ENCODE measurements at places on chromosomes 11 and 22.
A peak's percentile ranks its signal among the peaks of the same experiment; 100 is the strongest.

DNA sequence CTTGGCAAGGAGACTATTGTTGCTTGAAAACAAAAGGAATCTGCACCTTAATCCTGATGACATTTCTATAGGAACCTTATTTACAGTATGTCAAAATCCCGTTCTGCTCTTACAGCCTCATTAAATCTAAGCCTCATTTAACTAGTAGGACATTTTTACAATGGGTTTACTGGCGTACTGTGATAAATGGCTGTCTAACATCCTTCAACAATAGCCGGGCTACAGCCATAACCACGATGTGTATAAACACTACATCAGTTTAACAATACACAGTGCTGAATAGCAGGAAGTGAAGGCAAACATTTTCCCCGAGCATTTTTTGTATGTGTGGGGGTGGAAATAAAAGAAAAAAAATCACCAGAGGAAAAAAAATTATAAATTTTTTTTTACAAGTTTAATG, 131.2 kb downstream of the ARL14EP start:
- DNase-seq: no peak

DNA sequence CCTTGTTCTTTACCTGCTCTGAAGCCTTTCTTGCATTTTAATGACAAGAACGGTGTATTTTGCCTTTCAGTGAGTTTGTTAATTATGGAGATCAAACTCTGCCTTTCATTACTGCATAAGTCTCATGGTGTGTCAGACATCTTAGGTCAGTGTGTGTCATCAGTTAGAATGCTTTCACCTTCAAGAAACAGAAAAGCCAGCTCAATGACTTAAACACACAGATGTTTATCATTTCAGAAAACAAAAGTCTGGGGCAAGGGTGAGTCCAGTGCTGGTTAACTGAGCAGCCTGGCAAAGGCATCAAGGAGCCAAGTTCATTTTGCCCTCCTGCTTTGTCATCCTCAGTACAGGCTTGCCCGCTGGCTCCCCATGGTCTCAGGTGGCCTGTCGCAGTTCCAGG, 54.5 kb downstream of the PACS1 start:
- DNase-seq: peak; percentile 58

DNA sequence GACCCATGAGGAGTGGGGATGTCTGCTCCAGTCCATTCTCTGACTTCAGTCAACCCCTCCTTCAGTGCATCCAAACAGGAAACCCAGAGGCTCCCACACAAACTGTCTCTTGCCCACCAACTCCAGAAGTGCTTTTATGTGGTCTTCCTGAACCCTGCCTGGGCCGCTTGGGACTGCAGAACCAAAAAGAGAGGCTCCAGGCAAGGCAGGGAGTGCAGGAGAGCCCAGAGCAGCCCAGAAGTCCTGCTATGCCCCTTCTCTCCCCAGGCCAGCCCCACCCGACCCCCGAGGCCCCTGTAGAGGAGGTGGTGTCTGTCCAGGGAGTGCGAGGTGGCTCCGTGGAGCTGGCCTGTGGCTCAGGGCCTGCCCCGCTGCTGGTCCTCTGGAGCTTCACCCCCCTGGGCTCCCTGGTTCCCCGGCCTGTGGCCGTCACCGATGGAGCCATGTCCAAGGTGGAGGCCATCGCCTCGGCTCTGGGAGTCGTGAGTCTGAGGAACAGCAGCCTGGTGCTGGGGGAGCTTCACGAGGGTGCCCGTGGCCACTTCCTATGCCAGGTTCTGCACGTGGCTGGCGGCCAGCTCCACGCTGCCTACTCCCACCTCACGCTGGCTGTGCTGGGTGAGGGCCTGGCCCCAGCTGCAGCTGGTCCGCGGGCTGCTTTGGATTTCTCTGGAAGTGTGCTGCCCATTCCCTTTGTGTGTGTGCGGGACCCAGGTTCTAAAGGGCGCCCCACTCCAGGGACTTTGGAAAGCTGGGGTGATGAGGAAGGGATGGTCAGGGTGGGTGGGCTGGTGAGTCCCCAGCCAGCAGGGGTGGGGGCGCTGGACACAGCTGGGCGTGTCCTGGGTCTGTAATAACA, 1.8 kb downstream of the VSIG10L2 start:
- no peak for DNase-seq

DNA sequence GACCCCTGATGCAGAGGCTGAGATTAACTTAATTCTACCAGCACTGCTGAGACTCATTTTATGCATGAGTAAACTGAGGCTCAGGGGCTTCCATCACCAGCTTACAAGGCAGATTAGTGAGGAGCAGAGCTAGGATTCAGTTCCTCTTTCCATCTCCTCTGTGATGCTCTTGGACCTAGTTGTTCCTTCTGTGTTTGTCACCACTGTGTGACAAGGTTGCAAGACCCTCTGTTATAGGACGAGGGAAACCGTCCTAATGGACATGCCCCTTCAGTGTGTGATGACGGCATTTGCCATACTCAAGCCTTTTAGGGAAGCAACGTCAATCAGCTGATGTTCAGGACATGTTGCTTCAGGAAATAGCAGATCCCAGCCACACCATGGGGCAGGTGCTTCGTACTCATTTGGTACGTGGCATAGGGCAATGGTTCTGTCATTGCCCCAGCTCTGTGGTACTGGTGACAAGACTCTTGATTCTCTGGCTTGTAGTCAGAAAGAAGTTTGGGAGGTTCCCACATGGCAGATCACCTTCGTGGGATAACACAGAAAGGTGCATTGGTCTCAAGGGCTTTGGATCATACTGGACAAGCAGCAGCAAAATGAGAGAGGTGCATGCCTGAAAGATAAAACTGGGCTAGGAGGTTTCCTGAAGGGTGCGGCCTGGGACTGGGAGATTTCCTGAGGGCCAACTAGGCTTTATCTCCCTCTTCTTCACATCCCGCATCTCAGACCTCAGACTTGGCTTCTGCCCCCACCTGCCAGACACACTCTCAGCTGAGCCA, 23.9 kb upstream of the CD44 start:
- no peak for DNase-seq

DNA sequence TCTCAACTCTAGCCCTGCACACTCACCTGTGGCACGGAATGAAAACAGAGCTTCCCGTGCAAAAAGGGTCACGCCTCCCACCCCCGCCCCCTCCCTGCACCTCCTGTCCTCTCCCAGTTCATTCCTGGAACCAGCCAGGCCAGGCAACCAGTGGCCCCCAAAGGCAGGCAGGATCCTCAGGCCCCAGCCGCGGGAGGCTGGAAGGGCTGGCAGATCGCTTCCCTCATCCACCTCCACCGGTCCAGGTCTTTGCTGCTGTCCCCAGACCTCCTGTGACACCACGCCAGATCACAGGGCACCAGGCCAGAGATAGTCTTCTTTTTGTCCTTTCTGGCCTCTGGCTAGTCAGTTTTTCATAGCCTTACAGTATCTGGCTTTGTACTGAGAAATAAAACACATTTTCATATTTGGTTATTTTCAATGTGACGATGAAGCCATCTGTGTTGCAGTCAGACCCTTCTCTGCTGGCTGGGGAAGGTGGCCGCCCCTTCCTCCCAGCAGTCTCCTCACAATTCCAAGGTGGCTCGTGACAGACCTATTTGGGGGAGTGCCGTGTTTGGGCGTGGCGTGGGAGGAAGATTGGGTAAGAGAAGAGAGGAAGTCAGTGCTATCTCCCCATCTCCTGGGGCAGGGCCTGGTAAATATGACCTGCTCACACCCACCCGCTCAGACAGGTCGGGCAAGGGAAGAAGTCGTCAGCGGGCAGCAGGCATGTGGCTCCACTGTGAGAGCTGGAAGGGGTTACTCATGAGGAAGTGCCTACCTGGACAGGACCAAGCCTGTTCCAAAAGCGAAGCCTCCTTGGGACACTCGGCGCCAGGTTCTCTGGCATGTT, 9.1 kb downstream of the SSH3 start:
- DNase-seq: no peak

All from AG10803 (cell line).